Neural cell (in vitro differentiated cells): ENCODE measurements at places on chromosomes 2 and 18. TPM values are rescaled to one million over a fixed set of nuclear protein-coding genes. Genes with fewer than 3 reads are reported as not detected.

The ERCC3 gene
- 112 and 132 TPM in 2 replicates for polyA plus RNA-seq

The SMAD7 gene
- polyA plus RNA-seq, result 2.5 and 3.8 TPM in 2 replicates

The ARHGAP15 gene
- 0.30 TPM in 1 of 2 replicates, not detected in the other for polyA plus RNA-seq

The CWC22 gene
- 13.2 and 16.0 TPM in 2 replicates for polyA plus RNA-seq

The NYAP2 gene
- 0.98 and 1.1 TPM in 2 replicates for polyA plus RNA-seq

The EGR4 gene
- polyA plus RNA-seq, result 0.90 TPM in 1 of 2 replicates, not detected in the other
